ENCODE measurements at places on chromosomes 7 and 10.

DNA sequence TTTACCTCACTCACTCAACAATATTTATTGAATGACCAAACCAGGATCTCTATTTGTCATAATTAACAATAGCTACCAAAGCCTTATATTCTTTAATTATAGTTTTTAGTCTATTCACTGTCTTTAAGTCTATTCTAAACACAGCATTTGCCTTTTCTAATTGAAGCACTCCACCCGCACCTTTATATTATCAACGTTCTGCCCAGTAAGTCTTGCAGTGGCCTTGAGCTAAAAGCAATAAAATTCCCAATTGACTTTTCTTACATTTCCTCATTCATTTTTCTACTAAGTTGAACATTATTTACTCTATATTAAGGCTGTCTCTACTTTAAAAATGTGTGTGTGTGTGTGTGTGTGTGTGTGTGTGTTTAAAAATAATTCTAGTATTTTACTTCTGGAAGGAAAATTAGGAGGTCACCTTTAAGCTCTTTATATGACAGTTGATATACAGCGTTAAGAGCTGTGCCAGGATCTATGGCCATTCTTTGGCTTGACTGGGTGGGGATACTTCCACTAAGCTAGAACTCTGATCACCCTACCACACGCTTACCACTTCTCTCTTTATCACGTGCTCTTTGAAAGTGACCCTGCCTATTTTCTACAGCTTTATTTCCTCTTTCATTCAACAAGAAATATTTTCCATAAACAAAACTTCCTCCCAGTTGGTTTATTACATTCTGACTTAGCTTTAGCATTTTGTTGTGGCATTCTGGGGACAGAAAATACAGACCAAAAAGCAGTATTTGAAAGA, 8.8 kb downstream of the PAPSS2 start:
- DNase-seq = no peak

- no peak for DNase-seq
These were observed 236.7 kb downstream of the DIP2C start for GRCh38 chr10:452512-453426.

GRCh38 chr7:19369182-19369581, 224.0 kb upstream of the FERD3L start:
- DNase-seq = no peak

GRCh38 chr10:48363617-48364355, 57.3 kb downstream of the MAPK8 start:
- peak; percentile 29 for DNase-seq

DNA sequence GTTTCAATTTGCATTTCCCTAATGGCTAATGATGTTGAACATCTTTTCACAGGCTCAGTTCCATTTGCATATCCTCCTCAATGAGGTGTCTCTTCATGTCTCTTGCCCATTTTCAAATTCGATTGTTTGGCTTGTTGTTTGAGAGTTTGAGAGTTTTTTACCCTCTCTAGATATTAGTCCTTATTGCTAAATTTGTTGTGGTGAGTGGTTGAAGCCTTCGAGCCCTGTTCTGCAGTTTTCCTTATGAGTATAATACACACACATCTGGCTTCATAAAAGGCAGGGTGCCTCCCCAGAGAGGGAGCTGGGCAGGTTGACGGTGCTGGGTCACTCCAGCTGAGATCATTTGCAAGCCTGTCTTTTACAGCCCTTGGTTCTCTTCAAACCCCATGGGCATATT, 65.1 kb downstream of the RGS10 start:
- no peak for DNase-seq

GRCh38 chr7:2065528-2065927, 167.2 kb downstream of the MAD1L1 start:
- no peak for DNase-seq

GRCh38 chr10:87177-88080, 38.3 kb upstream of the TUBB8 start:
- DNase-seq = no peak

GRCh38 chr7:127850195-127850594, 181.0 kb downstream of the LRRC4 start:
- no peak for DNase-seq

DNA sequence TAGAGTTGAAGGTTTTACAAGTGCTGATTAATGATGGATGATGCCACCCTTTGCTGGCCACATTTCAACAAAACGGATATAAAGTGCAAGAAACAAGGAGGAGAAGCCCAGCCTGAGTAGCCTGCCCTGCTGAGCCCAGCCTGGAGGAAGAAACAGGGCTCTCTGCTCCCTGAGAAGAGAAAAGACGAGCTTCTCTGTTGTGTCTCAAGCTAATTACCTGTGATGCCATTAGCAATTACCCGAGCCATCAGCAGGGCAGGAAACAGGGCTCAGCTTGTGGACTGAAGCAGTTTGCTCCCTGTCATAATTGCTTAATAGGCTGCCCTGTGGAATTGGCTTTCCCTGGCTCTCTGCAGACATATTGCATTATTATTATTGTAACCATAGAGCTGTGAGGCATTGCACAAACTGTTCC, 709.3 kb upstream of the AUTS2 start:
- no peak for DNase-seq

DNA sequence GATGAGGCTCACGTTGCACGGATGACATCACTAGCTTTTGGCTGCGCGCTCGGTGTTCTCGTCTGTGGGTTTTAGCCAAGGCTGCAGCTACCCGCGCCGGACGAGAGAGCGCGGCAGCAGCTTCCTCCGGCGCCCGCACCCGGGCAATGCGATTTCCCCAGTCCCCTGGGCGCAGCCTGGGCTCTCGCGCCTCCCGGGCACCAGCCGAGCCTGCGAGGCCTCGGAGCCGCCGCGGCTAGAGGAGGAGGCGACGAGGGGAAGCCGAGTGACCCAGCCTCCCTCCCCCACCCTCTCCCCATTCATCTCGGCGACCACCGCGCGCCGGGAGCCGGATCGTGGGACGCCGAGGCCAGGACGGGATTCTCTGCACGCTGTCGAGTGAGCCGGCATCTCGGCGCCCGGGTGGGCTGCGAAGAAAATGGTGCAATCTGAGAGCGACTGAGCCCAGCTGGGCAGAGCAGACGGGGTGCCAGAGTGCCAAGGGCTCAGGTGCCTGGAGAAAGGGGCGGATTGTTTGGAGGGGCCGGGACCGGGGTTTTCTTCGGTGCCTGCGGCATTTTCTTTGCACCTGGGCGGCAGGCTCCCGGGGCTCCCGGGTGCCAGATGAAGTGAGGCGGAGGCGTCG, 1.2 kb upstream of the TMEM178B start:
- peak; percentile 33 for DNase-seq

DNA sequence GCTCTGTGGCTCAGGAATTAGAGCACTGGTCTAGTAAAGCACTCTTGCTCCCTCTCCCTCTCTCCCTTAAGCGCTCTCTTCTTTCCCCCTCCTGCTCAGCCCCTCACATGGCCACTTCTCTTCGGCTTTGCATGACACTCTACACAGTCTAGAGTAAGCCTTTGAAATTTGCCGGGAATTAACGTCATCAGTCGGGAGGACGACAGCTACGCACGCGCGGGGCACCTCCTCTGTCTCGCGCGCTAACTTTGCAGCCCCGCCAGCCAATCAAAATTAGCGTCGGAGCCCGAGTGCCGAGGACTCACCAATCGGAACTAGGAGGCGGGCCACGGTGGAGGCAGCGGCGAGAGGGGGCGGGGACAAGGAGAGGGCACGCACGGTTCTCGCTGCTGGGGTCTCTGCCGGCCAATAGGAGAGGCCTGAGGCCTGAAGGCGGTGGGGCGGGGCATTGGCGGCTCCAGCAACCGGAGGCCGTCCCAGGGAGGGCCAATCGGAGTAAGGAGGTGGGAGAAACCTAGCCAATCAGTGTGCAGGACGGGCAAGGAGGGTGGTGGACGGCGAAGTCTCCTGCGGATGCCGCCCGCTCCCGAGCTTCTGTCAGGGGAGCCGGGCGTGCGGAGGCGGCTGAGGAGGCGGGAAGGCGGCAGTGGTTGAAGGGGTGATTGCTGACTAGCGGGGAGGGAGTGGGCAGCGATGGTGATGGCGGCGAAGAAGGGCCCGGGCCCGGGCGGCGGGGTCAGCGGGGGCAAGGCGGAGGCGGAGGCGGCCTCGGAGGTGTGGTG, at the start of gene AGFG2:
TSS of gene AGFG2 (plus strand) at position 550 of the 782 bp plus-strand sequence. CDS start at position 694, 144 bp downstream.
- DNase-seq = peak; percentile 99

GRCh38 chr7:50667338-50667737, 102.1 kb upstream of the DDC start:
- no peak for DNase-seq

GRCh38 chr7:7681191-7681935, 37.0 kb downstream of the RPA3 start:
- peak; percentile 13 for DNase-seq

DNA sequence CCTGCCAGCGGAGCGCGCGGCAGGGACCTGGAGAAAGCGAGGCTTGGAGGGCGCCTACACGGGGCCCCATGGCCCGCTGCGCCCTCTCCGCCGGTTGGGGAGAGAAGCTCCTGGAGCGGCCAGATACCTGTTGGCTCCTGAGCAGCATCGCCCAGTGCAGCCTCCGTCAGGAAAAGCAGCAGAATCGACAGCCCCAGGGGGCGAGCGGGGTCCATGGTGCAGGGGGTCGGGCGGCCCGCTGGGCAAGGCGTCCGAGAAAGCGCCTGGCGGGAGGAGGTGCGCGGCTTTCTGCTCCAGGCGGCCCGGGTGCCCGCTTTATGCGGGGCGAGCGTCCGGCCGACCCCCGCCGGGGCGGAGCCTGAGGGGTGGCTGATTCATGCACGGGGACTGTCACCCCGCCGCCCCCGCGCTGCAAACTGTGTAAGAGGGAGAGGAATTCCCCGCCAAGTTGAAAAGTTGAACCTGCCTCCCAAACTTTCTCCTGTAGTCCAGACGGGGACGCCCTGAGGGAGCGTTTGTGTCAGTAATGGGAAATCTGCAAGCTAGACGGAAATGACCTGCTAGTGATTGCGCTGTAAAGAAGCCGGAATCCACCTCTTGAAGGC, at the start of gene TFPI2:
TSS of gene TFPI2 (minus strand) at position 290 of the 605 bp plus-strand sequence. CDS start at position 215, 75 bp downstream.
- DNase-seq = peak; percentile 23

- no peak for DNase-seq
These were observed 82.2 kb downstream of the JCAD start for GRCh38 chr10:29977171-29977570.

DNA sequence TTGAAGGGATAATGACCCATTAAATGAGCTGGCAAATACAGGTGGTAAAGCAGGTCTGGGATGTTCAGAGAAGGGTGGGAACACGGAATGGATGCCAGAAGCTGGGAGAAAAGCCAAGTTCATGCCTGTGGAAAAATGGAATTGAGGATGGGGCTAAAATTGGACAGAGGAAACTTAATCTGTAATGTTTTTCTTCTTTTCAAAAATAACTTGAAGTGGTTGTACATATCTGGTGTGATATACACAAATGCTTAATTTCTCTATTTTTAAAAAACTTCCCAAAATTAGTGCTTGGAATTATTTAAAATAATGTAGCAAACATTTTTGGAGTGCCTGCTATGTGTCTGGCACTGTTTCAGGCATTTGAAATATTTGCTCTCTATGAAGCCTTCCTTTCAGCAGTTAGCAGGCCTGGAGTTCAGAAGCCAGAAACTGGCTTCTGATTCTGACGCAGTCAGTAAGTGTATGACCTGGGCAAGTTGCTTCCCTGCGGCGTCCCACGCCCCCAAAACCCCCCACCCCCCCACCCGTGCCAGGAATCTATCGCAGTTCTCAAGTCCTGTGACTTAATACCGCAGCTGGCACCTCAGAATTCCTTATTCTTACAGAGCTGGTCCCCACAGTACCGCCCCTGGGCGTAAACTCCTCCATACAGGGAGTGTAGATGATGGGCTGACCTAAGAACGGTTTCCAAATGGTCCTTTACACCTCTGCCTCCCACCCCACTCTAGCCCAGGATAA, 828 bp upstream of the MALSU1 start:
- no peak for DNase-seq

DNA sequence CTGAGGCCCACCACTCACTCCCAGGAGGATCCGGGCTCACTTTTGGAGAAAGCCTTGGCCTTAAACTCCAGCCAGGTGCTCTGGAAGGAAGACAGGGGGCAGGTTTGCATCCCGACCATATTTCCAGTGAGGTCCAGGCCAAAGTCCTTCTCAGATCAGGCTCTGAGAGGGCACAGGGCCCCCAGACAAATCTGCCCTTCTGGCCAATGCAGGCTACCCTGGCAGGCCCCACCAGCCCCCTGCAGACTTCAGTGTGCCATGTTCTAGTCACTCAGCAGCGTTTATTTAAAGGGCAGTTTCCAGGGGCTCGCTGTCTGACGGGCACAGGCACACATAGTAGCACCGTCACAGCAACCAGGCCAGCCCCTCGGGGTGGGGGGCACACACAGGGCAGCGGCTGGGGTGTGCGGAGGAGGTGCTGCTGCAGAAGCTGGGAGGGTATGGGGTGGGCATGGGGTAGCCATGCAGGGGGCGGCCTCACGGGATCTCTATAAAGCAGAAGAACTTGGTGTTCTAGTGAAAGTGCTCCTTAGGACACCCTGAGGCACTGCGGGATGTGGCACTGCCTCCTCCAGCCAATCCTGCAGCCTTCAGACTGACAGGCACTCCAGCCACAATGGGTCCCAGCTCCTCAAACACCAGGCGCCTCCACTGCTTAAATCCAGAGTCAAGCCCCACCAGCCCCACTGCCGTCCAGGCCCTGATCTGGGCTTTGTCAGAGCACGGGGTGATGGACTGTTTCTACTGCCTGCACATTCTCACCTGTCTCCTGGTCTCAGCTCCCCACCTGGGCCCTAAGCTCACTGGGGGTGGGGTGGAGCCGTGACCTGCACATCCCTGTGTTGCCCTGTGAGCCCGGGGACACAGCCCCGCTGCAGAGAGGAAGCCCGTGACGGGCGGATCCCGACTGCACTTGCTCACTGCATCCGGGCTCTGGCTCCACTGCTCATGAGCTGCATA, 9.6 kb upstream of the PYROXD2 start:
- no peak for DNase-seq

GRCh38 chr7:121123032-121123431, 134.5 kb downstream of the CPED1 start:
- no peak for DNase-seq

DNA sequence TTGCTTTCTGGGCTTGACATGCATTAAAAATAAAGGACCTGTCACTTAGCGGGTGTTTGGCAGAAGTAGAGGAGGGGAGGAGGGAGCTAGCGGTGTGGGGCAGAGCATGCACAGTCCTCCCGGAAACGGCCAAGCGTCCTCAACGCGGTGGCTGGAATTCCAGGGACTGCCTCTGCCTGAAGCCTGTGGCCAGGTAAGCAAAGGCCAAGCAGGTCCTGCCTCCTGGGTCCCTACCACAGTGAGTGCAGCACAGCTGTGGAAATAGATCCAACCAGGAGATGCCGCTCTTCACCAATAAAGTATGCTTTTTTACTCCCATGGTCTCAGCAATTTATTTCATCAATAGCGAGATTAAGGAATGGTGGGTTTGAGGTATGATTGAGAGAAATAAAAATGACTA, 323.4 kb downstream of the WDR37 start:
- DNase-seq = no peak

GRCh38 chr10:29993319-29993915, 66.0 kb downstream of the JCAD start:
- DNase-seq = no peak

All from skeletal muscle cell (primary cell).